Jurkat, Clone E6-1 (cell line): ENCODE measurements at places on chromosomes 2 and 18.
A peak's percentile ranks its signal among the peaks of the same experiment; 100 is the strongest.

- no peak for DNase-seq
Observed at GRCh38 chr18:54792079-54792478, 36.2 kb upstream of the RAB27B start.

GRCh38 chr2:11588228-11589110 is 54.6 kb downstream of the GREB1 start:
- no peak for DNase-seq

GRCh38 chr2:208033701-208034502 is 8.6 kb upstream of the PLEKHM3 start:
- peak; percentile 15 for DNase-seq

DNA sequence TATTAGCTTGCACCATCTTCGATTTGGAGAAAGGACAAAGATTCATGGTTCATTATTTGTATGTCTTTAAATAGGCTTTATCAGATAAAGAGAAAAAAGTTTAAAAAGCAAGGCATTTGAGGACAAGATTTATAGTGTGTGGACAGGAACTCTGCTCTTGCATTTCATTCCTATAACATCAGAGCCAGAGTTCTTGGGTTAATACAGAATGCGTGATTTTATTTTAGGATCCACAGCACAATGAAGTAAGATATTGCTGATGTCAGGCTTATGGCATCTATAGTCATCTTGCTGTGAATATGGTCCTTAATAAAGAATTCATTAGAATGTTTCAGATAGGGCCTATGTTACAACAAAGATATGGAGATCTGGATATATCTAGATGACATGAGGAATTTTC is 19.7 kb downstream of the RASGRP3 start:
- DNase-seq = no peak

- DNase-seq = no peak
Observed at GRCh38 chr2:216539791-216540241, 41.2 kb downstream of the RPL37A start.

GRCh38 chr2:131039908-131040660 is 53.2 kb downstream of the FAM168B start:
- DNase-seq = no peak

GRCh38 chr18:44514766-44515165 is 165.9 kb upstream of the SETBP1 start:
- no peak for DNase-seq

- no peak for DNase-seq
Observed at GRCh38 chr18:3422905-3423304, 27.1 kb upstream of the TGIF1 start.

DNA sequence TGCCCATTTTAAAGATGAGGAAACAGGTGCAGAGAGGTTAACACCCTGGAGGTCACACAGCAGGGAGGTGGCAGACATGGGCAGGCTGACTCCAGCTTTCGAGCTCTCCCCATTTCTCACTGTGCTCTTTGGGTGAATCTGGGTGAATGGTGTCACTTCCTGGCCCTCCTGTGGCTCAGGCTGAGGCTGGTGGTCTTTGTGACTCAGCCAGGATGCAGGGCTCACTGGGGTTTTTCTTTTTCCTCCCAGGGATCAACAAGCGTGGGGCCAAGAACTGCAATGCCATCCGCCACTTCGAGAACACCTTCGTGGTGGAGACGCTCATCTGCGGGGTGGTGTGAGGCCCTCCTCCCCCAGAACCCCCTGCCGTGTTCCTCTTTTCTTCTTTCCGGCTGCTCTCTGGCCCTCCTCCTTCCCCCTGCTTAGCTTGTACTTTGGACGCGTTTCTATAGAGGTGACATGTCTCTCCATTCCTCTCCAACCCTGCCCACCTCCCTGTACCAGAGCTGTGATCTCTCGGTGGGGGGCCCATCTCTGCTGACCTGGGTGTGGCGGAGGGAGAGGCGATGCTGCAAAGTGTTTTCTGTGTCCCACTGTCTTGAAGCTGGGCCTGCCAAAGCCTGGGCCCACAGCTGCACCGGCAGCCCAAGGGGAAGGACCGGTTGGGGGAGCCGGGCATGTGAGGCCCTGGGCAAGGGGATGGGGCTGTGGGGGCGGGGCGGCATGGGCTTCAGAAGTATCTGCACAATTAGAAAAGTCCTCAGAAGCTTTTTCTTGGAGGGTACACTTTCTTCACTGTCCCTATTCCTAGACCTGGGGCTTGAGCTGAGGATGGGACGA is 13.2 kb downstream of the ITM2C start:
- DNase-seq = no peak

DNA sequence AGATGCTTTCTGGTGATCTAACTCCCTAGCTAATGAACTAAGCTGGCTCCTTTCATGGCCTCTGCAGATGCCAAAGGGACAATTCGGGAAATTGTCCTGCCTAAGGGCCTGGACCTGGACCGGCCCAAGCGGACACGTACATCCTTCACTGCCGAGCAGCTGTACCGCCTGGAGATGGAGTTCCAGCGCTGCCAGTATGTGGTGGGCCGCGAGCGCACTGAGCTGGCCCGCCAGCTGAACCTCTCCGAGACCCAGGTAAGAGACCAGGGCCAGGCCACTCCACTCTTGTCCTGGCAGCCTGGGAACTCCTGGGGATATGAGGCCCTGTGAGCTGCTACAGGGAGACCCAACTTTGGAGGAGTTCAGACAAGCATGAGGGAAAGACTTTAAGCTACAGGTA is 14.7 kb upstream of the ATP6V1B1 start:
- DNase-seq = no peak

DNA sequence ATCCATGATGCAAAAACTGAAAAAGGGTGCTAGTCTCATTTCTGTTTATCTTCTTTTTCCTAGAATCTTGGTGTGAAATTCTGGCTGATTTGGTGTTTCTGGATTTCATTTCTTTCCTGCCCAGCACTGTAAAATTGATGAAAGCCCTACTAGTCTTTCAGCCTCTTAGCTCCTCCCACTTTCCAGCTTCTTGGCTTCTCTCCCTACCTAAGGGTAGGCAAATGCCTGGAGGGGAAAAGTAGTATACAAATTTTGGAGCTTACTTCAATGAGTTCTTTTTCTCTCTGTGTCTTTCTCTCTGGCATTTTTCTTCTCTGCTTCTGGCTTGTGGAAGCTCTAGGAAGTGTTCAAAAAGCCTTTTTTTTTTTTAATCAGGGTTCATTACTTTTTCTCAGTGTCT is 160.5 kb downstream of the XIRP2 start:
- no peak for DNase-seq

GRCh38 chr2:98013407-98014042 is 17.8 kb upstream of the TMEM131 start:
- no peak for DNase-seq

DNA sequence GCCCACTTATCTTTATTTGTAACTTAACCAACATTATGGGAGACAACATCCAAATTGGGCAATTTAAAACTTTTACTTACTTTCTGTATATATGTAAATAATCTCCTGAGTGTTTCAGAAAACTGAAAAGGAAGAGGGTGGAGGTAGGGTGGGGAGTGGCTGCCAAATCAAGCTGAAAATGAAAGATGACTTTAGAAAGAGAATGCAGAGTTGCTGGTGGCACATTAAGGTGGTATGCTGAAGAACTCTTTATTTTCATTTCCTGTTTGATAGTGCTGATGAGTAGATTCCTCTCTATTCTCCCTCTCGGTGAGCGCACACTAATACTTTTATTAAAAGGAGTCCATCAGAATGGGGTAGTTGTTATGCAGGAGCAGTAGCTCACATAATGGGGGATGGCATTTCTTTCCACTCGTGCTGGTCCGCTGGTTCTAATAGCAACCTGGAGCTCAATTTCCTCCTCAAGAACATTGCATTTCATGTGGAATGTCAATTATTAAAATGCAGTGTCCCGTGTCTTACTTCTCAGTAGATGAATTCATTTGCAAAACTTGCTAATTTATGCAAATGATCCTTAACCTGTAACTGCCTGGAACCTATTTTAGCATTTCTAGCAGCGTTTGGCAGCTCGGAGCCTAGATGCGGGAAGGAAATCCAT is 466.9 kb upstream of the HNRNPA3 start:
- no peak for DNase-seq

GRCh38 chr2:110886826-110887573 is 154.6 kb downstream of the ACOXL start:
- no peak for DNase-seq

DNA sequence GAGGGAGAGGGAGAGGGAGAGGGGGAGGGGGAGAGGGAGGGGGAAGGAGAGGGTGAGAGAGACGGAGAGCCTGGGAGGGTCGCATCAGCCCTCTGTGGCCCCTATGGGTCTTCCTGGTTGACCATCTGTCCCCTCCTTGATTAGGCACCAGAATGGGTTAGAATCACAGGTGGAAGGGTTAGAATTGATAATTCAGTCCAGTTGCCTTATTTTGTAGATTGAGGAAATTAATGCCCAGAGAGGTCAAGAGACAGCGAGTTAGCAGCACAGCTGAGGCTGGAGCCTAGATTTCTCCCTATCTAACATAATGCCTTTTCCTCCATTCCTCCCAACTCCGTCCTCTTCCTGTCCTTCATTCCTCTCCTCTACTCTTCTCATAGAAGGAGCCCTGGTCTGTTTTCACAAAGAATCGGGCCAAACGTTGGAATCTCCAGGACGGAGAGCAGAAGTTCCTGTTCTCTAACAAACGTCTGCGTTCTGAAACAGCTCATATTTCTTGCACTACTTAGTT is 338 bp upstream of the THUMPD2 start:
- DNase-seq = no peak

DNA sequence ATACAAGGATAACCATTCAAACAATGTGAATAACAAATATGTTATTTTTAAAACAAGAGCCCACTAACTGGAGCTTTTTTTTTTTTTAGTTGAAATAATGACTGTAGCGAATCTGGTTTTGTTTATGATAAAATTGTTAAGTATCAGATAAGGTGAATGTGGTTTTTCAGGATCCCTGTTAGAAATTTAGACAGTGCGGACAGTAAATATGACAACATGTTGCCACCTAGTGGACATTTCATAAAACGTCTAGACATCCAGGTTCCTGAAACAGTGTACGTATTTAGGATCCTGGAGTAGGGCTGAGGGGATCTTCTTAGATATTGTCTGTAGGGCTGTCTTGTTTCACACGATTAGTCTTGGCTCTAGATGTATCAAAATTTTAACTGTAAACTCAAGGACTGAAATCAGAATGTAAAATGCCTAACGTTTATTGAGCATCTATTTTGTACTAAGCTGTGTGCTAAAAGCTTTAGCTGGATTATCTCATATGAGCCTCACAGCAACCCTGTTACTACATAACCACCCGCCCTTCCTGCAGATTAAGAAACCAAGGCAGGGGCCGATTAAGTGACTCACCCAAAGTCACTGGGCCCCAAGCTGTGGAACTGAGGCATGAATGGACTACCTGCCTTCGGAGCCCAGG is 23.9 kb upstream of the CCDC68 start:
- DNase-seq = peak; percentile 39

DNA sequence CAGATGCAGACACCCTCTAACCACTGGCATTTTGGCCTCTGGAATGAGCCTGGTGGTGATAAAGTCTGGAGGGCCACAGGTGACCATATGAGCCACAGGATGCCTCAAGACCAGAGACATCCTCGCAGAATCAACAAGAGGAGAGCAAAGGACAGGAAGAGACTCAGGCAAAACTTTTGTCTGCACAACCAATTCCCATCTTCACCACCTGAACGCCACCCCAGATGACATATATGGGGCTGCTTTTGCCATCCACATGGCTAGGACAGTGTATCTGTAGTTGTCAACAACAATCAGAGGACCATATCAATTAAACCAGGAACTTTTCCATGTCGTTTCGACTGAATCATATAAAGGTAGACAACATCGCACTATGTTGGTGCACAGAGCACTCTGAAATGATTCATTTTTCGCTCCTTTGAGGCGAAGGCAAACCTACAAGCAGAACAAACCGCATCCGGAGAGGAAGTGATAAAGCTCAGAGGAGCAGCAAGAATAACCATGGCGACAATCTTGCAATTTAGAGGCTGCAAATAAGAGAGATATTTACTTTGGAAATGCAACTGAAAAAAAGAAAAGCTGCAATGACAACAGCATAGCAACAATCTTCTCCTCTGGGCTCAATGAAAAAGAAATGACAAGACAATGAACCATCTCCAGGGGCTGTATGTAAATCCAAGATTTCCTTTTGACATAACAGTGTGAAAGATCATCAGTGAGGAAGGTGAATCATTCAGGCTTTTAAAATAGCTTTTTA is 204.5 kb downstream of the ARL4C start:
- peak; percentile 96 for DNase-seq

DNA sequence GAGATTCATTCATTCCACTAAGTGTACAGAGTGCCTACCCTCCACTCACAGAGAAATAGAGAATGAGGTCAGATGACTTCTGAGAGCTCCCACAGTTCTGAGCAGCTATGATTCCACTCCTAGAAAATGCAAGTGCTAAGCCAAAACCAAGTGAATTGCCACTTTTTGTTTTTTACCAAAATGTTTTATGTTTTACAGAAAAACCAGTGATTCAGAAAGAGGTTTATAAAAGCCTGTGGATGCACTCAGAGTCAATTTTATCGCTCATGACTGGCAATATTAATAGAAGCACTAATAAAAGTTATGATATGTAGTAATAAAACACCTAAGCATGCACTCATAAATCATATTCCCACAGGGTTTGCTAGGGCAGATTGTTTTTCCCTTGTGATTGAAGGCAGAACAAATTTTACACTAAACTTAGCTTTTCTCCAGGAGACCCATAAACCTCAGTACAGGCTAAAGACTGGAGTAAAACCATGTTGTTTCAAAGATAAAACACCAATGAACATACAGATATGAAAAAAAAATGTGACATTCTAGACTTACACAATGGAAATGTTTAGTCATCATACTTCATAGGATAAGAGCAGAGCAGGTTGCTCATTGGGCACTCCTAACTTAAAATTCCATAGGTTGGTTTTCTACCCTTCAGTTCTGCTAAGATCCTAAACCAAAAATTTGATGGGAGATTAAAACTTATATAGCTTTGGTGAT is 67.5 kb downstream of the PDK1 start:
- no peak for DNase-seq

DNA sequence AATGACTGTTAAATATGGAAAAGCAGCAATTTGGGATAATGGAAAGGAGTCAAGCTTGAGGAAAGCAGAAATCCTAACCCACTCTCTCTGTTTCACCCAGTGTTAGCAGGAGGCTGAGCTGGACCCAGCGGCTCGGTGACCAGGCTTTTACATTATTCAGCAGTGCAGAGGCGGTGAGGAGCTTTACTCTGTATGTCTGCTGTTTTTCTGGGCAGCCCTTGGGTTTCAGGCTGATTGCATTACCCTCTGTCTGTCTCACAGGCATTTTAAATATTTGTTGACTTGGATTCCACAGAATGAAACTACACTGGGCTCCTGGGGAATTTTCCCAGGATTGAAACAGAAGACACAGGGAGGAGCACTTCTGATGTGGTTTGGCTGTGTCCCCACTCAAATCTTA is 368.0 kb downstream of the GALR1 start:
- no peak for DNase-seq

DNA sequence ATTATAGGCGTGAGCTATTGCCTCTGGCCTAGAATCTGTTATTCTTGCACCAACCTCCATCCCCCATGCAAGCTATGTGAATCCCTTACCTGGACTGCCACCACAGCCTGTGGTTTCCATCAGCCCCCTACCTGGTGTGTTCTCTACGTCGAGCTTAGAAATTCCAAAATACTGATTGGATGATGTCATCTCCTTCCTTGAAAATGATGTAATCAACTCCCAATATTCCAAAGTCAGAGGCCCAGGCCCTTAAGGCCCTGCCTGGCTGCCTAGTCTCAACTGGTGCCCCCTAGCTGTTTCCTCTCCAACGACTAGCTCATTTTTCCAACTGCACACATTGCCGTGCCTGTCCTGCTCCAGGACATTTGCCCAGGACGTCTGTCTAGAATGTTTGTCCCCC is 41.3 kb upstream of the GBX2 start:
- no peak for DNase-seq

- no peak for DNase-seq
Observed at GRCh38 chr2:100425107-100425506, 7.6 kb upstream of the CHST10 start.
